Fibroblast of lung (primary cell): ENCODE measurements at places on chromosomes 5 and 9. TPM values are rescaled to one million over a fixed set of nuclear protein-coding genes. Genes with fewer than 3 reads are reported as not detected.

- H3K36me3 ChIP-seq, result no peaks in the 10 kb centered on the region
- DNase-seq, result peak; percentile 58
- H3K27me3 ChIP-seq, result no peaks in the 10 kb centered on the region
- H3K4me1 ChIP-seq, result peaks cover 10% of the 10 kb centered on the region
- H3K27ac ChIP-seq, result peak overlapping the region; percentile 66
Measured at GRCh38 chr9:111037356-111037707, 938 bp downstream of the LPAR1 start.

- H3K36me3 ChIP-seq, result no peaks in the 10 kb centered on the region
- no peak overlapping the region for H3K4me3 ChIP-seq
- no peak for DNase-seq
- no peaks in the 10 kb centered on the region for H3K27me3 ChIP-seq
- H3K4me1 ChIP-seq, result no peaks in the 10 kb centered on the region
Measured at GRCh38 chr5:115337882-115338281, 41.4 kb upstream of the CCDC112 start.

- DNase-seq, result no peak
- no peak overlapping the region for H3K4me3 ChIP-seq
- no peaks in the 10 kb centered on the region for H3K27me3 ChIP-seq
- H3K36me3 ChIP-seq, result no peaks in the 10 kb centered on the region
- H3K27ac ChIP-seq, result no peak overlapping the region
Measured at GRCh38 chr5:123116757-123117156, 27.7 kb downstream of the PRDM6 start.

DNA sequence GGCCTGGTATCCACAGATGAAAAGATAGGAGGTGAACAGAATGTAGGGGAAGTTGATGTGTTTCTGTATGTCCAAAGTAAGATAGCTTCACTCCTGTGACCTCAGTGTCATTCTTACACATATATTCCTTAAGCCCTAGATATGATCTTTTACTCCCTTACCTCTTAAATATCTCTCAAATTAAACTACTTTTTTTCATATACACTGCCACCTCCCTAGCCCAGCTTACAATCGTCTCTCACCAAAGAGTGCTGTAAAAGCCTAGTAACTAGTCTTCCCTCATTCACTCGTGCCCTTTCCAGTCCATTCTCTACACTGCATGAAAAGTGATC lies 5.3 kb downstream of the DNAI1 start:
- no peaks in the 10 kb centered on the region for H3K4me1 ChIP-seq
- peaks cover 12% of the 10 kb centered on the region for H3K27me3 ChIP-seq
- H3K36me3 ChIP-seq, result no peaks in the 10 kb centered on the region
- DNase-seq, result no peak
- no peak overlapping the region for H3K27ac ChIP-seq
- no peak overlapping the region for H3K4me3 ChIP-seq

The PCDHA4 gene
- polyA plus RNA-seq, result 0.05 and 0.42 TPM in 2 replicates

DNA sequence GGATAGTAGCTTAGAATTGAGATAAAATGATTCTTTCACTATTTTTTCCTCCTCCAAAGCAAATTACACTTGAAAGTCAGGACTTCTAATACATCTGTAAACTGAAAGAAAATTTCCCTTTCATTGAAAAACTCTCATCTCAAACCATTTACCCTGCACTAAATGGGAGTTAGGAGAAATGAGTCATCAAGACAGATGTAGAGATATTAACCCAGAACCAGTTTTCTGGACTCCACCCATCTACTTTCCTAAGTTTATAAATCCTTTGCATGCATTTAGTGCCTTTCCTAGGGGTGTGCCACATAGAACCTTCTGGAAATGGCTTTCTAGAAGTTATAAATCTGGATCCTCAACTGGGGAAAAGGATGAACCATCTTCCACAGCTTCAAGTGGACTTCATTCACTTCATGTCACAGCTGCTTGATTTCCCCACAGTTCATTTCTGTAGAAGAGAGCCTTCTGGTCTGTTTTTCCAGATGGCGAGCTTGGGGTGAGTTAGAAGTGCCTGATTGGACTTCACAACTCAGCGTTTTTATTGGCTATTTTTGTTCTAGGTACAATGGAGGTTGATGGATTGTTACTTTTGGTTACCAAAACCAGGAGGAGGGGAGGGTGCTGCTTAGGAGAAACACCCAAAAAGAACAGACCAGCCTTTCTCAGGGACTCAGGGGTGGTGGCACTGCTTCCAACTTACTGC lies 72.5 kb upstream of the GPR151 start:
- no peak overlapping the region for H3K4me3 ChIP-seq
- no peaks in the 10 kb centered on the region for H3K27me3 ChIP-seq
- no peaks in the 10 kb centered on the region for H3K36me3 ChIP-seq
- H3K4me1 ChIP-seq, result no peaks in the 10 kb centered on the region
- no peak overlapping the region for H3K27ac ChIP-seq

- peaks cover 2% of the 10 kb centered on the region for H3K4me1 ChIP-seq
- no peak overlapping the region for H3K27ac ChIP-seq
- H3K36me3 ChIP-seq, result peaks cover 38% of the 10 kb centered on the region
- no peaks in the 10 kb centered on the region for H3K27me3 ChIP-seq
- DNase-seq, result no peak
Measured at GRCh38 chr9:136941231-136942111, 3.1 kb downstream of the FBXW5 start.

GRCh38 chr5:132819468-132819867 lies 6.4 kb downstream of the SOWAHA start:
- no peaks in the 10 kb centered on the region for H3K36me3 ChIP-seq
- H3K4me1 ChIP-seq, result peaks cover 2% of the 10 kb centered on the region
- no peak overlapping the region for H3K27ac ChIP-seq
- no peak overlapping the region for H3K4me3 ChIP-seq
- DNase-seq, result no peak
- H3K27me3 ChIP-seq, result no peaks in the 10 kb centered on the region

The SLC22A4 gene
- 1.1 and 3.4 TPM in 2 replicates for polyA plus RNA-seq

GRCh38 chr5:5700549-5700948 lies 278.1 kb downstream of the ICE1 start:
- H3K27ac ChIP-seq, result no peak overlapping the region
- H3K27me3 ChIP-seq, result no peaks in the 10 kb centered on the region
- H3K4me1 ChIP-seq, result no peaks in the 10 kb centered on the region
- H3K4me3 ChIP-seq, result no peak overlapping the region
- no peaks in the 10 kb centered on the region for H3K36me3 ChIP-seq

The SLC36A2 gene
- polyA plus RNA-seq, result not detected in 2 replicates

GRCh38 chr5:123721675-123722276 lies 209.8 kb downstream of the CSNK1G3 start:
- DNase-seq, result peak; percentile 66
- H3K4me1 ChIP-seq, result no peaks in the 10 kb centered on the region
- no peaks in the 10 kb centered on the region for H3K36me3 ChIP-seq
